Activated CD4-positive, alpha-beta T cell treated with anti-CD3 and anti-CD28 coated beads, Interleukin-2, Interleukin-4, amounts not matched to agents 100 ng/mL and 50 ng/mL, durations not matched to agents 16 hours and 8 hours (primary cell): ENCODE measurements at places on chromosomes 5 and 9.

GRCh38 chr5:179112469-179113142 is 52.4 kb downstream of the ZNF354C start:
- no peak for DNase-seq

DNA sequence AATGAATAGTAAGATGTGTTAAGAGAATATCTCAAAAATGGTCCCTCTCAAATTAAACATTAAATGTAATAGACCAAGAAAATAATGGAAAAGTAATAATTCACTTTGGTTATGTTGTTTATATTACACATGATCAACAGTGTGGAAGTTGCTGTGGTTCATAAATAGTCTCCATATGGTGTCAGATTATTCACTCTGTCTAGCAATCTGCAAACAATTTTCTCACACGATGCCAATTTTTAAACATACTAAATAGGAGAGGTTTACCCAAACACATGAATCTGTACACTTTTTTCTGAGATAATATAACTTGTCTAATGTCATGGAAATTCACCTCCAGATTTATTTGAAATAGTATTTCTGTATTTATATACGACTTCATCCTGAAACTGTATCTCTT is 217.4 kb upstream of the FBXL7 start:
- DNase-seq: no peak

- DNase-seq: no peak
These were observed 12.6 kb upstream of the COL23A1 start for GRCh38 chr5:178602752-178603151.

DNA sequence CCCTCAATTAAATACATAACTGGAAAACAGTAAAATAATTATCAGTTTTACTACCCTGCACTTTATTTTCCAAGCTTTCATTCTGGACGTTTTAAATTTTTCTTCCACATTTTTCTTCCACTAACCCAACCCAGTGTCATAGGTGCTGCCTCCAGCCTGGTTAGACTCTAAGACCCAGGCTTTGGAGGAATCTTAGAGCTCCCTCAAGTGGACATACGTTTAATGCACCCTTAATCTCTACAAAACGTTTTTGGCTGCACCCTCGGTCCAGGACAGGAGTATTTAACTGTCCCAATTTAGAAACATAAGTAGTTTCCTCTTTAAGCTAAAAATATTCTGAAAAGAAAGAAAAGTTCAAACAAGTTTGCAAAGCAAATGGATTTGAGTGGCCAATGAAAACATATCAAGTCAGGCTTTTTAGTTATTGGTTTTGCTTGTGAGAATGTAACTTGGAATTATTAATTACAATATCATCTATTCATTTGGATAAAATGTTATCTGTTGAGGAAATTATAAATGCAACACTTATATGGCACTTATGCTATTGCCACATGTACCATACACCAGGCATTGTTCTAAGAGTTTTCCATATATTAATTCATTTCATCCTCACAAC is 38.9 kb downstream of the CDH6 start:
- DNase-seq: peak; percentile 32

DNA sequence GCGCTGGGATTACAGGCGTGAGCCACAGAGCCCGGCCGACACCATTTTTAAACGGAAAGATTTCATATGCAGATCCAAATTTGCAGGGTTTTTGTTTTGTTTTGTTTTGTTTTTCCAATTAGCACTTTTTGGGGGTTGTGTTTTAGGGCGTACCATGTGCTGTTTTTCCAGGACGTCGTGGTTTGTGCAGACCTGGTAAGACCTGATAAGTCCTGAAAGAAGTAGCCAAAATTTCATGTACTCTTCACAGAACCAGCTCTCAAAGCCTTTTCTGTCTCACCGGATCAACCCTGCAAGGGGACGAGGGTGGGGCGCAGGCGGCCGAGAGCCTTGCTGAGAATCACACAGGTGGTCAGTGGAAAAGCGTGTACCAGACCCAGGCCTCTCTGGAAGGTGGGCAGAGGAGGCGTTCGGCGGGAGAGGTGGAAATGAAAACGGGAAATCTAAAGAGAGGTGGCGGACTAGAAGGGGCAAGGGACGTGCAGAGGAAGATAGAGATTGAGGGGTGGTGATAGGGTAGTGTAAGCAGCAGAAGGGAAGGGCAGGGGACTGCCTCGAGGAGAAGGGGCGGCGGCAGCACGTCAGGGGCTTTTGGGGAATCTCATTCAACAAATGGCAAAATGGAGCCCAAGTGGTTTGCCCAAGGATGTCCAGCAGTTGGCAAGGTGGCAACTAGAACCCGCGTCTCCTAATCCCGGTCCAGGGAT is 1.1 kb upstream of the FAF2 start:
- DNase-seq: no peak

GRCh38 chr5:142800776-142801494 is 30.8 kb downstream of the ARHGAP26 start:
- DNase-seq: peak; percentile 73

DNA sequence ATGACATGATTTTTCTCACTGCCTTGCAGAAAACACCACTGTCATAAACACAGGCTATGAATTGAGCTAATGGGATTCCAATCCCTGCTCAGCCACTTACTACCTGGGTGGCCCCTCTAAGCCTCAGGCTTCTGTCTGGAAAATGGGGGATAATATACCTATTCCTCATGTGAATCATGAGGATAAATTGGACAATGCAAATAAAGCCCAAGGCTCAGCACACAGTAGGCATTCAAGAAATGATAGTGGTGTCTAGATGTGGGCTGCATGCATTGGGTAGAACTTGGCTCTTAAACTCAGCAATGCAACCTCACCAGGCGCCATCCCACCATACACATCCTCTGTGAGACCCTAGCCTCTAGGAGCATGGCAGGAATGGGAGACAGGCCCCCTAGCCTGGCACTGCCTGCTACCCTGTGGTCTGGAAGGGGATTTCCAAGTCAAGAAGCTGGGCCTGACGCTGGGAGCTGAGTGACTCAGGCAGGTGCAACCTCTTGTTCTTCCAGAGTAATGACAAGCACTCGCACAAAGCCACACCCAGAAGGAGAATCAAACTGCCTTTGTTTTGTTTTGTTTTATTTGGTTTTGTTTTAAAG is 2.3 kb upstream of the TNIP1 start:
- DNase-seq: peak; percentile 83

GRCh38 chr5:124686239-124687004 is 60.0 kb downstream of the ZNF608 start:
- no peak for DNase-seq

DNA sequence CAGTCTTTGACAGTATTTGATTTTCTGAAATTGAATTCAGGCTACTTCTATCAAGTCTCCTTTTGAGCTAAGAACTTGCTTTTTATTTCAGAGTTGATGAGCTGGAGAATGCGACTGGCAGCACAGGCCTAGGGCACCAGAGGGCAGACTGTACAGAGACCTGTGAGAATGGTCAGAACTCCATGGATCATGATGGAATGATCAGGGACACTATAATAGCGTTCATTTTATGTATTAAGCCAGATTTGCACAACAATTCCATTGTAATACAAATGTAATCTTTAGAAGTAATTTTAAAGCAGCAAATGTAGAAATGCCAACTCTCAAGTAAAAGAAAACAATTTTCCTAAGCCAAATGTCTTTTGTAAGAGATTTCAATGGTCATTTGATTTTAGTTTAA is 902.4 kb downstream of the NR2F1-AS1 start:
- DNase-seq: no peak

DNA sequence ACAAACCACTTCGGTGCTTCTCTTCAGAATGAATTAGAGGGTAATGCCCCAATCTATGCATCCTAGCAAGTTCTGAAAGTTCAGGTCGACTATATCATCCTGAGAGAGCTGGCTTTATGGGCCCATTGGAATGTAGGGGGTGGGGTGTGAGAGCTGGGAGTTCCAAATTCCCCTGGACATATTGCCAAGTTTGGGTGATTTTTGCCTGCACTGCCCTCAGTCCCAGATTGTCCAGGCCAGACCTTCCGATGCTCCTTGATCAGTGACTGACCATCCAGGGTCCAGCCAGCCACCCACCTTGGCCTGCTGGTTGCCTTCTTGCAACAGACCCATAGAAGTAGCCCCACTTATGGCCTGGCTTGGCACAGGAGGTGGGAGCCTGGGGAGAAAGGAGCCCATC is 47.8 kb upstream of the CXCL14 start:
- DNase-seq: no peak

DNA sequence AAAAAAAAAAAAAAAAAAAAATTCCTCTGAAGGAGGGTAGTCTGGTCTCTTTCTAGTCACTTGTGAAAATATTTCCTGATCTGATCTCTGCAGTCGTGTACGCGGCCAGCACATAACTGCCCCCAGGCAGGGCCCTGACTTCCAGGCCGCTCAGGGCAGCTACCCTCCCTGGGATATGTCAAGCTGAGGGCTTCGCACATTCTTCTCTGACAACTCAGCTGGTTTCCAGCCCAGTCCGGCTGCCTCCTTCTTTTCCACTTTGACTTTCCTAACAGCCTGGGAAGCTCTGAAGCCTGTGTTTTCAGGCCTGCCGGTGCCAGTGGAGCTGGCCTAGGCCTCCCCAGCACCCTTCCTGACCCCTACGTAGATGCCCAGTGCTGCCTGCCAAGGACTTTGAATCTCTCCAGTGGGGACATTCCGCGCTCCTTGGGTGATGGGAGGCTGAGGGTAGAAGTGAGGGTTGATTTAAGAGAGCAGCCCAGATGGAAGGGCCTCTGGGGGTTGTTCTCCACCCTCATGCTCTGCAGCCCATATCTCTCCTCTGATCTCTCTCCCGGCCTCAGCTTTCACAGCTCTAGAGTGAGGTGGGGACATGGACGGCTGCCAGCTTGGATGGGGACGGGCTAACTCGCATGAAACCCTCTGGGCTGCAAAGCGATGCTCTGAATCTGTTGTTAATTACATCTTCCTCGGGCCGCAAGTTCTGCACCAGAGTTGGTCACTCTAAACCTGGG is 20.7 kb downstream of the COL5A1 start:
- DNase-seq: no peak
